ENCODE measurements at places on chromosomes 5 and 9.

DNA sequence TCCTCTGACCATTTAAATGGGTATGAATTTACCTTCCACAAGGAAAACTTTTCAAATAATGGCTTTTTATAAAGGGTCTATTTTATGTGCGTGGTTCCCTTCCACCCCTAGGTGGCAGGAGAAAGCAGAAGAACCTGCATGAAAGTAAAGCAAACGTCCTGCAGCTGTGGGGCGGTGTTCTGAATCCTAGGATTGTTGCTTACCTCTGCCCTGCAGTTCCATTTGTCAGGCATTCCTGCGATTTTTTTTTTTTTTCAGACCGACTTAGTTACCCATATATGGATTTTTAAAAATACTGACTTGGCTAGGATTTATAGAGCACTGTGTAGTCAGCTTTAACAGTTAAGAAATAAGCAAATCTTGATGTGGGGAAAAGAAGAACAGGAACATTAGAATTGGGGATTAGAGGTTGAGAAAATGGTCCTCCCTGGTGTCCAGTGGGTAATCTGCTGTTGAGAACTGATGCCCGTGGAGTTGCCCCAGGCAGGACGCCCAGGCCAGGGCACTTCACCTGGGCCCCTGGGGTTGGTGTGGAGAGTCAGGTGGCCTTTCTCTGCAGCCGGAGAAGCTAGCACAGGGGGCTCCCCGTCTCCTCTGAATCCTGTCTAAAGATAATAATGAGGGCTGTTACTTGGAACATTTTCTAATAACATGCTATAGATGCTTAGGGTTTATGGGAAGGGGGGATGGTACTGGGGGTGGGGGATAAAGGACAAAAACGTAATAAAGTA, 30.4 kb upstream of the LTC4S start:
- DNase-seq = peak; percentile 23

- DNase-seq = no peak
These were observed 3.2 kb downstream of the STARD4 start for GRCh38 chr5:111509119-111509518.

DNA sequence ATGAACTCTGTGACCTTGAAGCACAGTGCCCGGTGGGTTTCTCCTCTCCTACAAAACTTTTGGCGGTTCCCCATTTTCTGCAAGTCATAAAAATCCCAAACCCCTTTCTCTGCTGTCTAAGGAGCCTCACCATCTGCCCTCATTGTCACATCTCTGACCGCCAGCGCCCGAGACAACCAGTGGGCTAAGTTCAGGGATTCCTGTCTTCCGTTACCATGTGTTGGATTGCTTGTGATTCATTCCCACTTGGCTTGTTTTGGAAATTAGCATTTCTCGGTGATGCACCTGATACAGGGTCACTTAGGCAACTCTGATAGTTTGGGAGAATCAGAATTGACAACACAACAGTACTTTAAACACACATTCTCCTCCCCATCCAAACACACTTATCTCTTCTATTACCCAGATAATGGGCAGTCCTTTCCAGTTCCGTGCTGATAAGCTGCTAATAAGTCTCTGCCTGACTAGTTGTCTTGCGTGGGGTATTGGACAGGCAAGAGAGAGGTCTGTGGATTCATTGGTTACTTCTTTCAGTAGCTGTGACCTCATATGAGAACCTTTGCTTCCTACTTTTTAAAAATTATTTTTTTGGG, 70.0 kb upstream of the KLF4 start:
- DNase-seq = no peak

GRCh38 chr9:7780261-7780988, 19.2 kb downstream of the DMAC1 start:
- DNase-seq = no peak

GRCh38 chr5:75113354-75114113, 61.2 kb upstream of the GCNT4 start:
- DNase-seq = no peak

- no peak for DNase-seq
These were observed 106.3 kb upstream of the NR3C1 start for GRCh38 chr5:143509758-143510221.

DNA sequence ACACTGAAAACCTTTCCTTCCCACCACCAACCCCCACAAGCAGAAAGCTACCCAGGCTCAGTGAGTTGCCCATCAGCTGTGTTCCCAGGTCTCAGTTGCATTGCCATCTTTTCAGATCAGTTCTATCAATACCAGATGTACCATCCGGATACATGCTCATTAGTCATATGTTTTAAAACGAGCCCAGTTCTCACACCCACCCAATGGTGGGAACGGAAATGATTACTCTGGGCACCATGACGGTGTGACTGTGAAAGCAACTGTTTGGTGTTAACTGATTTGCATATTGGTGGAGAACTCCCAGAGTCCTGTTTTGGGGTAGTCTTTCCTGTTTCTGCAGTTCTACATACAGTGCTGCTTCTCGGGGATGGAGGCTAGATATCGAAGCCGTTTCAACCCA, 212.3 kb downstream of the TRIM36 start:
- no peak for DNase-seq

- DNase-seq = no peak
These were observed 21.1 kb downstream of the HMGXB3 start for GRCh38 chr5:150021491-150022157.

DNA sequence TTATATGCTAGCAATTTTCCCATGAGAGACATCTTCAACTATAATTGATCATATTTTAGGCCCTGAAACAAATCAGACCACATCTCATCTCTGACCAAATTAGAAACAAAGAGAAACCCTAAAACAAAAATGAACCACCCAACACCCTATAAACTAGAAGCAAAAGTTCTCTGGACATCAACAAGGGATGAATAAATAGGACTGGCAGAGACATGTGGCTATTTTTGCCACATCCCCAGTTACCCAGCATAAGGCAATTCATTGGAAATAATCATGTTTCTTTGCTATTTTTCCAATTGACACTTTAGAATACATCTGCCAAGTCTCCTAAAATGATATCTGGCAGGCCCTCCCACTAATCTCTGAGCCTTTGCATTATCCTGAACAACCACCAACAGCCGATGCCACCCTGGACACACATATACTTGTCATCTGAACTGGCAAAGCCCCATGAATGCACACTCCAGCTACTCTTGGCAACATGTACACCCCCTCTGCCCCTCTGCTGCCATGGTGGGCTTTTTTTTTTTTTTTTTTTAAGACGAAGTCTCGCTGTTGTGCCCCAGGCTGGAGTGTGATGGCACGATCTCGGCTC, 53.5 kb upstream of the EQTN start:
- DNase-seq = no peak

DNA sequence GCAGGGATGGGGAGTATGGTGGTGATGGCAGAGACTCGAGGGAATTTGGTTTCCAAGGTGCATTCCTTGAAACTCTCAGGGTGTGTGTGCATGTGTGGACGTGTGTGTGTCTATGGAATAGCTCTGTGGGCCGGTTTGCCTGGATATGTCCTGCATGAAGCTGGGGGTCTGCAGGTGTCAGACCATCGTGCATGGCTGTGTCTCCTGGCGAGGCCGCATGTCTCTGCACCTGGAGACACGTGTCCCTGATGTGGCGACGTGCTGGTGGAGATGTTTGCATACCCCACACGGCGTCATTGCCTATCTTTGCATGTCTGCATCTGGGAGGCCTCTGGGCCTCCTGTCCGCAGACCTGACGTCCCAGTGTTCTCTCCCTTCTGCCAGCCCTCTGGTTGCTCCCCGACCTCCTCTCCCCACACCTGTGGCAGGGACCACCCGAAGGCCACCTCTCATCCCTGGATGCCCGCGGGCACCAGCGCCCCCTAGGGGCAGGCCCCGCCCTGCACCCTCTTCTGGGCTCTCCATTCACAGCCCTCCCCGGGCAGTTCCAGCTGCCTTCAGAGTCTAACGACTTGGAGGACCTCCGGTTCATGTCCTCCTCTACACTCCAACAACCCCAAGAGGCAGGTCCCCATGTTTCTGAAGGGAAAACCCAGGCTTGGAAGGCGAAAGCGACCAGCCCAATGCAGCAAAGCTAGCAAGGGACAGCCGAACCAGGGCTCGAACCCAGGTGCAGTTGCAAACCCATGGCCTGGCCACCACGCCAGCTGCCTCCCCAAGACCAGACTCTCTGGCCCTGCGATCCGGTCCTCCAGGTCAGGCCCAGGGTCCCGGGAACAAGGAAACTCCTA, 88.6 kb downstream of the LMX1B start:
- DNase-seq = peak; percentile 22
